Hematopoietic multipotent progenitor cell treated with erythropoietin and hydrocortisone succinate and interleukin-3 and kit ligand, for 6 days (in vitro differentiated cells): ENCODE measurements at places on chromosomes 16 and 17.

- DNase-seq: no peak
These were observed 41.0 kb downstream of the FZD2 start for GRCh38 chr17:44598329-44598728.

- no peak for DNase-seq
These were observed 14.2 kb upstream of the SEC14L1 start for GRCh38 chr17:77126519-77126918.

GRCh38 chr16:54812229-54812628 is 118.4 kb upstream of the IRX5 start:
- no peak for DNase-seq

- DNase-seq: no peak
These were observed 15.0 kb downstream of the GALNS start for GRCh38 chr16:88841521-88842307.

GRCh38 chr17:50420419-50421112 is 5.5 kb upstream of the ACSF2 start:
- no peak for DNase-seq

GRCh38 chr17:52154466-52154865 is 4.0 kb downstream of the CA10 start:
- DNase-seq: no peak

GRCh38 chr17:45748731-45749310 is 35.3 kb upstream of the CRHR1 start:
- no peak for DNase-seq

DNA sequence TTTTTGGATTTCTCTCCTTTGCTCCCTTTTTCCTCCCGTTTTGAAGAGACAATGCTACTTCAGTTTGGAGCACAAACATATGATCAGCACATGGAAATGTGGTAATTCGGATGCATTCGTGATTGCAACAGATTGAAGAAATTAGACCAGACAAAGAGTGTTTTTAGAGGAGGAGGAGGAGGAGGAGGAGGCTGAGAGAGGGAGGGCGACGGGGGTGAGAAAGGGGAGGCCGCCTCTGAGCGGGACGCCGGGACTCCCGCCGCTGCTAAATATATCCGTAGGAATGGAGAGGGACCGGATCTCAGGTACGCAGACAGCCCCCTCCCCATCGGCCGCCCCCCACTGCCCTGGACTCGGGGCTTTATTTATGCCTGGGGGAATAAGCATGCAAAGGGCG is 179.3 kb downstream of the SEC14L1 start:
- no peak for DNase-seq

- no peak for DNase-seq
These were observed 22.8 kb downstream of the TADA2A start for GRCh38 chr17:37429453-37429852.

DNA sequence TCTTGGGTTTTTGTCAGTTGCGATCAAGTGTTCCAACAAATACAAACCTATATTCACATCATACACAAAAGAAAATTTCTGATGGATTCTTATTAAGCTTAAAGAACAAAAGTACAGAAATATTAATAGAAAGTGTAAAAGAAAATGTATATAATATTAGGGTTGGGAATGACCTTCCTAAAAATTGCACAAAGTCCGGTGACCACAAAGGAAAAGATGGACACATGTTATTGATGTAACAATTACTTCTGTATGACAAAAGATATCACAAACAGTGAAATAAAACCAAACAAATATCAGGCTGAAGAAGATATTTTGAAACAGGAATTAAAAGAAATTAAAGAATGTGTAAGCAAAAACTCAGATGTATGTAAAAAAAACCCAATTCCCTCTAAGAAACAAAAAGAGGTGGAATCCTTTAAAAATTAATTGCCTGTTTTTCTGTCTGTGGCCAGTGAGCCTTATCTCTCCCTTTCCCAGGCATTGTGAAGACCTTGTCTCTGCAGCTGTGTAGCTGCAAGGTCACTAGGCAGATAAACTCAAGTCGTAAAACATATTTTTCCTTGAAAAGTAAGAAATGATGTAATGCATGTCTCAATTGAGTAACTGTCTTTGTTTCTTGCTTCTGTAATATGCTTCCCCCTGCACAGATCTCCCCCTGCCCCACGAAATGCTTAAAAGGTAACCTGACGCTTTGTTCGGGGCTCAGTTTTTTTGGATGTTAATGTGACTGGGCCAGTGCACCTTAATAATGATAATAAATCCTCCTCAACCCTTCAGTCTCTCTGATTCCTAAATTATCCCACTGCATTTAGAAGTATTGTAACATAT is 2.8 kb downstream of the ST6GALNAC1 start:
- peak; percentile 86 for DNase-seq

DNA sequence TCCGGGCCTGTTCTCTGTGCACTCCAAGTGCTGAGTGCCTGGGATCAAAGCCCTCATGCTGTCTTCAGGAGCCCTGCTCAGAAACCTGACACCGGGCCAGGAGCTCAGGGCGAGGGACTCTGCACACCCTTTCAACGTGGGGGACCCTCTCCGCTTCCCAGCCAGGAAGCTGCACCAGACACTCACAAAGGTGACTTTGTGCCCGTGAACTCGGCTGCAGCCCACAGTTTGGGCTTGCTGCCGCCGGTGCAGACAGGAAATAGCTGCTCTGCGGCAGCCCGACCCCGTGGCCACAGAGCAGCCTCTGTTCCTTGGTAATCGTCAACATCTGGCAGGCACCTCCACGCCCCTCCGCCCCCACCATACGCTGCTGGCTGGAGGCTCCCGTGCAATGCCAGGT is 93.4 kb upstream of the METRNL start:
- peak; percentile 76 for DNase-seq

DNA sequence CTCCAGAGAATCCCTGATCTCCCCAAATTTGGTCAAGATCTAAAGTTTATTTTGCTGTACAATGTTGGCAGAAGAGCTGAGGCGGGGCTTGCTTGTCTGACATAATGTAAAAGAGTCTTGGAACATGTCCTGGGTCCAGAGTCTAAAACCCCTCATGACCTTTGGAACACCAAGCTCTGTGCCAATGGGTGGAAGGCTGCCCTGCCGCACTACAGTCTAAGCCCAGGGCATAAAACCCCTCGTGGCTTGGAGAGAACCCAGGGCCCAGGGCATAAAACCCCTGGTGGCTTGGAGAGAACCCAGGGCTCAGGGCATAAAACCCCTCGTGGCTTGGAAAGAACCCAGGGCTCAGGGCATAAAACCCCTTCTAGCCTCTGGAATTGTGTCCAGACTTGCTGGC is 36.7 kb downstream of the CCDC57 start:
- no peak for DNase-seq

- DNase-seq: no peak
These were observed 50.7 kb upstream of the TAC4 start for GRCh38 chr17:49898366-49899190.

GRCh38 chr17:29060475-29060874 is 17.5 kb downstream of the PIPOX start:
- no peak for DNase-seq

GRCh38 chr16:88289968-88290401 is 92.8 kb upstream of the ZNF469 start:
- DNase-seq: no peak

DNA sequence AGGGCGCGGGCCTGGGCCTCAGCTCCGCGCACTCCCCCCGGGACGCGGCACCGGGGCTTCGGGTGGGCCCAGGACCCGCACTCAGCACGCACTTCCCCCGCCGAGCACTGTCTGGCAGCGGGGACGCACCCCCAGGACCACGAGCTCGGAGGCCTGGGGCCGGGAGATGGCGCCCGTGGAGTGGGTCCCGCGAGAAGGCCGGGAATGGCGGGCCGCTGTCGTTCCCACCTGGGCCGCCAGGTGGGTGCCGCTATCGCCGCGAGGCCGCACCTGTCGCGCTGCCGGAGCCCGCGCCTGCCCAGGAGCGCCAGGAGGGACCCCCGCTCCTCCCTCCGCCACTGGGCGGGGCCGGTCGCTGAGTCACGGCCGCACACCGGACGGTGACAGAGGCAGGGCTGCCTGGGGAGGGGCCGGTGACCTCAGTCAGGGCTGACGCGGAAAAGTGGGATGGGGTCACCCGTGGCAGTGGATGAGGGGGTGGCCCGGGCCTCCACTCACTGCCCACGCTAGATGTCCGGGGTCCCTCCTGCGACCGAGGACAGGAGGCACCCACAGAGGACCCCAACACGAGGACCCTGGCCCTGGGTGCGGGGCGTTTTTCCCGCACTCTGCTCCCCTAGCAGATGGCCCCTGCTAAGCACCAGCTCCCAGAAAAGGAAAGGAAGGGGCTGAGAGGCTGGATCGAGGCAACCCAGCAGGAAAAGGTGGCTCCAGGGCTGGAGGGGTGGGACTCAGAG is 6.9 kb upstream of the ACTG1 start:
- no peak for DNase-seq

DNA sequence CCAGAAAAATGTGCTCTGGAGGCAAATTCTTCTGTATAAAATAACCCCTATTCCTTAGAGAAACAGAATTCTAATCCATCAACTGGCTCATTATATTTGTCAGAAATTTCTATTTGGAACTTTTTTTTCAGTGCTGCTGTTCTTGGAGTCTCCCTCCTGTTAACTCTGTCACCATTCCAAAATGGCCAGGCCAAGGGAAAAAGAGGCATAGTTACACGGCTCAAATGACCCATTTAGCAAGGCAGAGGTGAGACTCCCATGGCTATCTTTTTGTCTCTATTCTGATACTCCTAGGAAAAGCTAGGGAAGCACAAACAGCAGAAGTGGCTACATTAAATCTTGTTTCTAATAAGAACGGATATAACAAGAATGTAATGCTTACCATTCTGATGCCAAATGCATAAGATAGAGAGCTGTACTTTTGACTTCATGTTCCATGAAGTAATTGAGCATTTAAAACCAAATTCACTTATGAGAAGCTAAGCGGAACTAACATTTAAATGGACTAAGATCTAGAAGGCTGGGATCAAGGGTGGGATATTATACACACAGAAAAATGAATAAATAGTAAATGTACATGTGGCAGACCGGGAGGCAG is 64.4 kb upstream of the CORO6 start:
- no peak for DNase-seq

- no peak for DNase-seq
These were observed 3.3 kb downstream of the ATXN2L start for GRCh38 chr16:28826141-28826540.

- DNase-seq: no peak
These were observed 48.6 kb downstream of the SLC39A11 start for GRCh38 chr17:73043686-73044581.

DNA sequence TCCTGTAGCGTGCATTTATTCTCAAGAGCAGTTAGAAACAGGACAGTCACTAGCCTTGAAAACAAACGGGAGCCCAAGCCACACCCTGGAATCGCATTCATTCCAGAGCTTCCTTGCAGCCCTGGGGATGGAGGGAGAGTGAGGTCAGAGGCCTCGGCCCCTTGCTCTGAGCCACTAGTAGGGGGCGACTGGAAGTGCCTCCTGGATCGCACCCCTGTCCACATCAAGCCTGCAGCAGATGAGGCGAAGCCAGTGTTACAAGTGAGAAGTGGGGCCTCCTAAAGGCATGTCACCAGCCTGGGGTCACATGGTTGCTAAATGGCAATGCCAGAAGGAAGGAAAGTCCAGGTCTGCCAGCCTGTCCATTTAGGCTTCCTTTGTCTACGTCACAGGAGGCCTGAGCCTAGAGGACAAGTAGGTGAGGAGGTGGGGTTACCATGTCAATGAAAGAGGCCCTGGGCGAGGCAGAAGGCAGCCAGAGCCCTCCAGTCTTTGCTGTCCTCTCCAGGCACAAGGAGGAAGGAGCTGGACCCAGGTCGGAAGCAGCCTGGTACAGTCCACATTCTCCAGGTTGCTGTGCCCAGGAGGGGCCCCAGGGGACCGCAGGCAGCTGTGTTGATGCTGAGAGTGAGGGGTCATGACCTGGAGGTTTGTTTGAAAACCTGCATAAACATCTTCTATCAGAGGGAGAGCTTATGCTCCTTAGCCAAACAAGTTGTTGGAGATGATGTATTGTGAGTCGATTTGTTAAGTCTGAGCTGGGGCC is 3.0 kb upstream of the RCVRN start:
- DNase-seq: no peak

DNA sequence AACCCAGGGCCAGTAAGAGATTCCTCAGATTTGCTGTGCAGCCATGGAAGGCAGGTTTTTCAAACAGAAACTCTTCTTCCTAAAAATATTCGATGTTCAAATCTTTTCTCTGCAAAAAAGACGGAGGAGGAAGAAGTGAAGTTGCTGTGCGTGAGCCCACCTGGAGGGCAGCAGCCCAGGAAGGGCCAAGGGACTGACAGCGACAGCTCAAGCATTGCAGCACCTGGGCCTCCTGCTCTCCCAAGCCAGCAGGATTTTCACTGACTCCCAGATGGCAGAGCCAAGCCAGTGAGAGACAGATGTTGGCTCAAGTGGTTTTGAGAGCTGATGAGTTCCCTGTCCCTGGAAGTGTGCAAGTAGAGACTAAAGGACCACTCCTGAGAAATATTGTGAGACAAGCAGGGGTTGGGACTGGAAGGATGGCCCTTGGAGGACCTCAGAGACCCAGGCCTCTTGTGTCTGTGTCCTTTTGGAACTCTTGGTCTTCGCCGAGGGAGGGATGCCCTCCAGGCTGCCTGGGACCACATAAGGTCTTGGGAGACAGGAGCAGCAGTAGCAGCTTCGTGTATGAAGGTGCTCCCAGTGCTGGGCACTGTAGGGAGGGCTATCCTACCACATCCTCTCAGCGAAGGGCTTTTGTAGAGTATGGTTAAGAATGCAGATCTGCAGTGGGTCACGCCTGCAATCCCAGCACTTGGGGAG is 29.3 kb upstream of the TNFRSF13B start:
- DNase-seq: no peak

- DNase-seq: no peak
These were observed 16.5 kb downstream of the ZNF75A start for GRCh38 chr16:3321816-3322215.

- no peak for DNase-seq
These were observed 11.6 kb downstream of the MYO1C start for GRCh38 chr17:1480747-1481465.

GRCh38 chr17:28071891-28072606 is 29.6 kb downstream of the NLK start:
- DNase-seq: no peak

GRCh38 chr16:46817961-46818360 is 13.0 kb downstream of the C16orf87 start:
- DNase-seq: no peak

DNA sequence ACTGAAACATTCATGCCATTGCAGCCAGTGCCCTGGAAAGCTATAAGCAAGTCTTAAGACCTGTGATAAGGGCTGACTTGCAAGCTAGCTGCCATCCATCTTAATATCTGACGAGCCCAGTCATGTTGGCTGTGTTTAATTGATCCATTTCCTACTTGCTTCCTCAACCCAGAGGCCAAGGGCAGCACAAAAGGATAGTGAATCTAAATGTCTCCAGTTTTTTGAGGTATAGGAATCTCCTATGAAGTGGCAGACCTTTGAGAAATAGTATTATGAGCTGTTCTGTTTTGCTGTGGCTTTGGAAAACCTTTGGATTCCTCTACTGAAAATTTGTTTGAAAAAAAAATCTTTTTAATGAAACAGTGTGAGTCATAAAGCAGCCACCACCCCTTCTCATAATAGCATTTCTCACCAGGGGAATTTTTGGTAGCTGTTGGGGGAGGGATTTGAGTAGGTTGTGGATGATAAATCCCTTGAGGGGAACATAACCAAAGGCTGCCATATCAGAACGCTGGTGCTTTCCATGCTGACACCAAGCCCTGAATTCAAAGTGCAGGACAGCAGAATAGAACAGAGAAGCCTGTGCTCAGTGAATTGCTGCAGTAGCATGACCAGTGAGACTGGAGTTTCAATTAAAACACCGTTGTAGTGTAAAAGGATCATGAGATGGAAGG is 12.9 kb downstream of the ZNRF1 start:
- DNase-seq: peak; percentile 74

GRCh38 chr16:64356267-64356666 is 765.6 kb downstream of the CDH11 start:
- no peak for DNase-seq

- peak; percentile 95 for DNase-seq
These were observed 939 bp downstream of the BCL6B start for GRCh38 chr17:7023576-7024401.

- DNase-seq: peak; percentile 84
These were observed 31.8 kb downstream of the USP7 start for GRCh38 chr16:8931859-8932258.
